Activated gamma-delta T cell (primary cell): ENCODE measurements at places on chromosomes 5 and 9.
A peak's percentile ranks its signal among the peaks of the same experiment; 100 is the strongest.

DNA sequence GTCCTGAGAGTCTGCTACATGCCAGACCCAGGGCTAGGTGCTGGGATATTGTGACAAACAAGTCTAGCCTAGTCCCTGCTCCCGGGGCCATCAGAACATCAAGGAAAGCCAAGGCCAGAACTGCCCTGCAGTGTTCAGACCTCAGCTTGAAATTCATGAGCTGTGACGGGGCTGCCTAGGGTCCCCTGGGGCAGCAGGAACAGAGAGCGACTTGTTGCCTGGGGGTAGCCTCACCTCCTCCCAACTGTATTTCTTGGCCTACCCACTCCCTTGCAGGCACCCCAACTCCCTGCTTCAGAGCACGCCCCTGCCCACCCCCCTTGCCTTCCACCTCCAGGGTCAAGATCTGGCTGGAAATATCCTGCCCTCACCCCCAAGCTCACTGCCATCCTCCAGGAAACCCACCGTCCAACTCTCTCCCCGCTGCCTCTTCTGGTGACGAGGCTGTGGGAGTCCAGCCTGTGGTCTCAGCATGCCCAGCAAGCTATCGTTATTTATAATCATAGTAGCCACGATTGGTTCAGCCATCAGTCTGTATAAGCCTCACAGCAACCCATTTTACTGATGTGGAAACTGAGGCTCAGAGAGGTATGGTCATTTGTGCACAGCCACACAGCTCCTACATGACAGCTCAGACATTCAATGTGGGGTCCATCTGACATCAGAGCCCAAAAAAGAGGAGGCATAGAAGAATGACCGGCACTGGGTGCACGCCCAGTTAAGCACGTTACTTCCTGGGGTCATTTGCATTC lies 10.7 kb downstream of the DNM1 start:
- DNase-seq: no peak

GRCh38 chr5:16406630-16407029 lies 59.0 kb downstream of the ZNF622 start:
- no peak for DNase-seq

- DNase-seq: no peak
Measured at GRCh38 chr9:32424616-32425015, 40.2 kb downstream of the ACO1 start.

- DNase-seq: peak; percentile 3
Measured at GRCh38 chr5:75611311-75612225, at the start of gene ANKDD1B. Gene ANKDD1B, plus strand, starts transcription at chr5:75611453. Its CDS starts 182 bp downstream, at chr5:75611635.

DNA sequence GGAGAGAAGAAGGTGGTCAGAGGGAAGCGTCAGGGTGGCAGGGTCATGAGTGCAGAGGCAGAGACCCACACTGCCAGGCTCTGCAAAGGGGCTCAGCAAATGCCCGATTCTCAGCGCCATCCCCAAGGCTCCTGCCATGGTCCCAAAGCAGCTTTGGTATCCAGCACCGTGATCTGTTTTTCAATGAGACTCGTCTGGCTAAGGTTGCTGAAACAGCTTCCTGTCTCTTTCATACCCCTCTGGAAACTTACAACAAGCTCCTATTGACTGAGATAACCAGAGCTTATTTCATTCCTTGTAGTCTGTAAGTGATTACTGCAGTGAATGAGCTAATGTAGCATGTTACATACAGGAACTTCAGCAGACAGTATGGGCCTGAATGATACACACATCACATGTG lies 568.6 kb upstream of the DAP start:
- DNase-seq: no peak

GRCh38 chr9:91844190-91844589 lies 105.8 kb downstream of the ROR2 start:
- no peak for DNase-seq

- DNase-seq: no peak
Measured at GRCh38 chr5:53667621-53668020, 107.2 kb downstream of the NDUFS4 start.
